AG09309 (cell line): ENCODE measurements at places on chromosomes 16 and 17.

GRCh38 chr17:14301279-14302090 lies 604 bp downstream of the HS3ST3B1 start:
- no peak for DNase-seq

- no peak for DNase-seq
Observed at GRCh38 chr17:62741290-62741689, 66.8 kb downstream of the MARCHF10 start.

DNA sequence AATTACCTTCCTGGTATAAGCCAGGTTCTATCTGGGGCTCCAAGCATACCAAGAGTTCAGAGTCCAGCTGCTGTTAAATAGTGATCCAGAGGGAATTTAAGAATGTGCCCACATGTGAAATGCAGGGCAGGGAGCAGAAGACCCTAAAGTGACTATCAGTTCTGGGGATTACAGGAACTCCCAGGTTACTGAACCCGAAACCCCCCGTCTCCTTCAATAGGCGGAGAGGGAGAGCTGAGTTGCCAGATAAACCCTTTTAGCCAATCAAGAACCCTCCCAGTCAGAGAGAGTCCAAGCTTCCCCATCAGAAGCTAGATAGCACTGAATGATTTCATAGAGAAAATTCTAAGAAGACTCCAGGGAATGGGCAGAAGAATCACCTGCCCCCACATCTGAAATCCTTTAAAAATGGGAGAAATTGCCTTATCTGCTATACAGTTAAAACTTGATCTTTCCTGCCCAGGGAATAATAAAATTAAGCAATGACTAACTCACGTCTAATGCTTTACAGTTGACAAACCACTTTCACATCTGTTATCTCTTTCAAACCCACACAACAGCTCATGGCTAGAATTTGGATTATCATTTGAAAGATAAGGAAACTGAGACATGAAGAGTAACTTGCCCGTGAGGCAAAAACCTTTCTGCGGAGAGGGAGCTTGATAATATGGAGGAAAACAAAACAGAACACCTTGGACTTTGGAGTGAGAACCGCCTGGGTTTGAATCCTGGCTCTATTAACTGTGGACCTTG lies 10.2 kb downstream of the NOG start:
- DNase-seq: no peak

DNA sequence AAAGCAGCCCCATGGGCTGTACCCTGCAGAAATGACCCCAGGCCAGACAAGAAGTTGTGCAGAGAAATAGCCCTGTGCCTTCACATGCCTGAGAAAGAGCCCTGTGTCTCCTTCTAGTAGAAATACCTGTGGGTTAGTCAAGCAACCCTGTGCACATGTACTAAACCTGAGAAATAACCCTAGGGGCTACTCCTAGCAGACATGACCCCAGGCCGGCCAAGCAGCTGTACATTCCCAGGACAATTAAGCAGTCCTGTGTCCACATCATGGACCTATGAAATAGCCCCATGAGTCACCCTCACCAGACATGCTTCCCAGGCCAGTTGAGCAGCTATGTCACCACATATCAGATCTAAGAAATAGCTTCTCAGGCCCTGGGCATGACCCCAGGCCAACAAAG lies 519.7 kb upstream of the CA10 start:
- no peak for DNase-seq

DNA sequence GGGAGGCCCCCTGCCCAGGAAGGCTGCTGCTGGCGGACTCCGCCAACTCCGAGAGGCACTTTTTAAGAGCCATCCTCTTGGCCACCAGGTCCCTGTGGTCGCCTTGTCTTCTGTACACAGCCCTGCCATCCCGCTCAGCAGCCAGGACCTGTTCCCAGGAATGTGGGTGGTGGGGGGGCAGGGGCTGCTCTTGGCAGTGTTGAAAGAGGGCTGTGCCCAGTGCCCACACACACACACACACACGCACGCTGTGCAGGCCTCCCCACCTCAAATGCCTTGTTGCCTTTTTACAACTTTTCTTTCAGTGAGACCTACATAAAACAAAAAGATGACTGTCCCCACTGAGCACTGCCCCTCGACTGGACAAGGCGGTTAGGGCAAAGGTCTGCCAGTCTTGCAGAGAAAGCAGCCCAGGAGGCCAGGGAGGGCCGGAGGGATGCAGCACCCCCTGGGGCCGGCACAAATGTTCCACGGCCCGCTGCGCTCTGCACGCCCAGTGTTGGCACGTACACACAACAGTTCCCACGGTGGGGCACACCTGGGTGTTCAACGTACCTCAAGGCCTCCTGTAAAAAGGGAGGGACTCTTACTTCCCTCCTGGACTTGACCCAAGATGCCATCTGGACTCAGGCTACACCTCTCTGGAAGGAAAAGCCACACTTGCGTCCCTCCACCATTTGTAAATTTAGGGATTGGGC lies 18.5 kb upstream of the PITPNA start:
- no peak for DNase-seq

GRCh38 chr17:59483860-59484259 lies 81.5 kb upstream of the DHX40 start:
- no peak for DNase-seq

DNA sequence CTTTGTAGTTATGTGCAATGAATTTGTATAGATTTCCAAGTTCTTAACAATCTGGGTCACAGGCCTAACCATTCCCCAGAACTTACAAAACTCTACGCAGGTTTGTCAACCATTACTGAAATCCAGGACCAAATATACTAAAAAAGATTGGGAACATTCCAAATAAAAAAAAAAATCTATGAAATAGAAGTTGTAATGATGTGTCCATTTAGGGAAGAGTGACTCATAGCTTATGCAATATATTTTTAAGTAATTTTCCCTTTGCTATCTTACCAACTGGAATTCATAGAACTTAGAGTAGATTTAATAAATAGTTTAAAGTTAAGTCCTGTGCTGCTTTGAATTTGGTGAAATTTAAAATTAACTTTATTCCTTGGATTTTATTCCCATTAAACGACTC lies 393.2 kb downstream of the PMP22 start:
- DNase-seq: peak; percentile 40

DNA sequence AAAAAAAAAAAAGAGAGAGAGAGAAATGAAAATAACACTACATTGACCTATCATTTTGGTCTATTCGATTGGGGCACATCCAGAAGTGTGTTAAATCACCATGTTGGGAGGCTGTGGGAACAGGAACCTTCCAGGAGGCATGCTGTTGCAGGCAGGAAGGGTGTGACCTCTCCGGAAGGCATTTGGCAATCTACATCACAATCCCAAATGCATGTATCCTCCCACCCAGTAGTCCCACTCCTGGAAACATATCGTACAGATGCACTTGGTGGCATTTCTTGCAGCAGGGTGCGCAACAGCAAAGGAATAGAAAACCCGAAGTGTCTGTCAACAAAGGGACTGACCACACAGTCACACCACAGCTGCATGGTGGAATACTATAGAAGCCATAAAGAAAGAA lies 7.9 kb downstream of the PLLP start:
- no peak for DNase-seq

GRCh38 chr16:80611171-80611929 lies 70.6 kb downstream of the DYNLRB2 start:
- DNase-seq: no peak

GRCh38 chr17:80141463-80142165 lies 5.3 kb downstream of the EIF4A3 start:
- no peak for DNase-seq

GRCh38 chr16:73233329-73233765 lies 185.4 kb upstream of the ZFHX3 start:
- DNase-seq: no peak

DNA sequence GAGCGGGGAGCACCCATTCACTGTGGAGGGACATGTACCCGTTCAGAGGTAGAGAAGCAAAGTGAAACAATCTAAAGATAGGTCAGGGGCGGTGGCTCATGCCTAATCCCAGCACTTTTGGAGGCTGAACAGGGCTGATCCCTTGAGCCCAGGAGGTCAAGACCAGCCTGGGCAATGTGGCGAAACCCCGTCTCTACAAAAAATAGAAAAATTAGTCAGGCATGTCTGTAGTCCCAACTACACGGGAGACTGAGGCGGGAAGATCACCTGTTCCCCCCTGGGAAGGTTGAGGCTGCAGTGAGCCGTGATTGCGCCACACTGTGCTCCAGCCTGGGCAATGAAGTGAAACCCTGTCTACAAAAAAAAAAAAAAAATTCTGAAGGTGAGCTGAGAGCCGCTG lies 21.7 kb downstream of the MYL4 start:
- no peak for DNase-seq

DNA sequence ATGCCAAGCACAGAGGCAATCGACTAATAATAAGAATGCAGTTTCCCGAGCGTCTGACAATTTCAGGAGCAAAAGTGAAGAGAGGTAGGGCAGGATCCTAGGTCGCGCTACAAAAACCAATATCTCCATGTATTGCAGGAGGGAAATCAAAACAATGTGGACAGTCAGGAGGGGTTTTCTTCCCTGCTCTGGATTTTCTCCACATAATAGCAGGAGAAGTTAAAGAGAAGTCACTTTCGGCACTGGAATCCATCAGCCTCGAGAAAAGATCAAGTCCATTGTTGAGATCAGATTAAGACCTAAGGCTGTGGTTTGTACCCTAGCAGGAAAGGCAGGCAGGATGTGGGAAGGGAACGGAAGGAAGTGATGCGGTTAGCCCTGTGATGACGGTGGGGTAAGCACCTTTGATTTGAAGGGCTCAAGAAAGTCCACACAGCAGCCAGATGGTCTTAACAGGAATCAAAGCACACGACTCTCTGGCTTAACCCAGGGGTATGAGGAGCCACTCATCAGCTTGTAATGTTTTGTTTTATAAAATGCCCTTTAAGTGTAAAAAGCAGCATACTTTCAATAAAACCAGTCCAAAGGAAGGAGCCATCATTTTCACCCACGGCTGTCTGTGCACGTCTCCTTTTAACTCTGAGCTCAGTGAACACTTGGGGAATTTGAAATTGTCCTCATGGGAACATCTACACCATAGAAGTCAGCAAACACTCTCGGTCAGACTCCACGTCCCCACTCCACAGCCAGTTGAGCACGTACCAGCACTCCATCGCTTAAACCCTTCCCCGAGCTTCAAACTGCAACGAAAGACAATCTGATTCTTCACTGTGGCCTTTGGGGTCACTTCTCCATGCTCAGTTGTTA lies 15.8 kb upstream of the AKTIP start:
- DNase-seq: no peak

- no peak for DNase-seq
Observed at GRCh38 chr17:12743046-12743445, 46.3 kb upstream of the ARHGAP44 start.

DNA sequence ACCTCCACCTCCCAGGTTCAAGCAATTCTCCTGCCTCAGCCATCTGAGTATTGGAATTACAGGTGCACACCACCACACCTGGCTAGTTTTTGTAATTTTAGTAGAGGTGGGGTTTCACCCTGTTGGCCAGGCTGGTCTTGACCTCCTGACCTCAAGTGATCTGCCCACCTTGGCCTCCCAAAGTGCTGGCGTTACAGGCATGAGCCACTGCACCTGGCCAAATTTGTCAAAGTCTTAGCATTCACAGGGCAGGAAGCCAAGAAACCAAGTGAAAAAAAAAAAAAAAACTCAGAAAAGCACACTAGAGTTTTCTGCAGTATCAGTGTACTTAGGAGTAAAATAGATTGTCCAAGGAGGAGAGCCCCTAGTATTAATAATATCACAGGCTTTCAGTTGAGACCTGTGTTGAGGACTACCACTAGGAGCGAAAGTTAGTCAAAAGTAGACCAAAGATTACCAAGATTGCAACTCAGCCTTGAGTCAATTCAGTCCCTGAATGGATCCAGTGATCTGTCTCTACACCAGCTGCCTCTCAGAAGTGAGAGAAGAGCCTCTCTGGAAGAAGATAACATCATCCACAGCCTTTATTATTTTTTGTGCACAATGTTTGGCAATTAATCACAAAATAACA lies 159.7 kb downstream of the CEP112 start:
- no peak for DNase-seq

GRCh38 chr17:36609498-36609862 lies 8.1 kb downstream of the MRM1 start:
- DNase-seq: no peak

- DNase-seq: no peak
Observed at GRCh38 chr16:50066482-50067289, 916 bp downstream of the HEATR3 start.

- peak; percentile 41 for DNase-seq
Observed at GRCh38 chr17:12927541-12928425, 90.0 kb downstream of the ELAC2 start.

- no peak for DNase-seq
Observed at GRCh38 chr16:5381481-5381880, 283.9 kb upstream of the EEF2KMT start.

DNA sequence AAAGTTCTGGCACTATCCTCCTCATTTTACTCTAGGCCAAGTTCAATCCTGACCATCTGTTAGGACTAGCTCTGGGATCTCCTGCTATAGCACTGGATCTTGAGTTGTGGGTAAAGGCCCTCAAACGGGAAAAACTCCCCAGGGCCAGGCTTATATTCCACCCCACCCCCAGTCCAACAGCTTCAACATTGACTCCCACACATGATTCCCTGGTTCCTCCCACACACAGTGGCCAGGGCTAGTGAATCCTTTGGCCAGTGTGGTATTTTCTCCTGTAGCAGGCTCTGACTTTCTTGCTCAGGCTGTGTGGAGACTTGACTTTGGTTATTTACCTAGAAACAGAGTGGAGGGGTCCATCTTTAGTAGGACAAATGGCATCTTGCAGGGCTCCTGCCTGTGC lies 10.3 kb upstream of the AKAP10 start:
- no peak for DNase-seq

DNA sequence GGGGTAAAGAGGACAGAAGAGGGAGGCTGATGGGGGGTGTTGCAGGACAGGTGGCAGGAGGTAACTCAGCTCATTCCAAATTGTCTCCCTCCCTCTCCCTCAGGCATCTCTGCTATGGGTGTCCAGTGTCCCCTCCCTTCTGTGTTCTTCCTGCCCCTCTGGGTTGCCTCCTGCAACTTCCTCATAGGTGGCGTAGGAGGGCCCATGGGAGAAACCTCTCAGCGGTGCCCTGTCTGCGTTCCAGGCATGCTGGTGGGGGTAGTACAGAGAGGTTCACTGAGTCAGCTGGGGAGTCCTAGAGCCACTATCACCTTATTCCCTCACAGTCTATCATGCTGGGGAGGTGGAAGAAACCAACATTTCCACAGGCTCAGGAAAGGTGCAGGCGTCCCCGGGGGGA lies 14.7 kb upstream of the ODF4 start:
- DNase-seq: no peak

- DNase-seq: no peak
Observed at GRCh38 chr17:16484445-16485175, 7.4 kb downstream of the LRRC75A start.

DNA sequence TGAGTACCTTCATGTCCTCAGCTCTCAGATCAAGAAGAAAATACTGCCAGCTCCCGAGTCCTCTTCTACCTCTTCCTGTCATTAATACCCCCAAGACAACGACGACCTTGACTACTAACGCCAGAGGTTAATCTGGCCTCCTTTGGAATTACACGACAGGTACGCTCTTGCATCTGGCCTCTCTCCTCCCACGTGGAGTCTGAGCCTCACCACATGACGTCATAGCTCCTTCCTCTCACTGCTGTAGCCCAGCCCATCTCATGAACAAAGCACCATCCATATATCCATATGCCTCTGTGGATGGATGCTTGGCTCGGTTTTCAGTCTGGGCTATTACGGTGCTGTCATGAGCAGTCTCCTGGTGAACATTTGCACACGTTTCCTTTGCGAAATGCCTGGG lies 110.2 kb upstream of the TNRC6C start:
- no peak for DNase-seq

- no peak for DNase-seq
Observed at GRCh38 chr16:19666477-19666876, 51.5 kb downstream of the KNOP1 start.

- DNase-seq: no peak
Observed at GRCh38 chr17:28328325-28328724, 6.9 kb downstream of the IFT20 start.
